CD4-positive, CD25-positive, alpha-beta regulatory T cell (primary cell): ENCODE measurements at places on chromosomes 2 and 18. TPM values are rescaled to one million over a fixed set of nuclear protein-coding genes. Genes with fewer than 3 reads are reported as not detected.

LCT gene
- polyA plus RNA-seq: not detected

FLACC1 gene
- polyA plus RNA-seq: 2.5 TPM

C2orf15 gene
- 2.1 TPM for polyA plus RNA-seq

TRMT61B gene
- 22.9 TPM for polyA plus RNA-seq

SP140 gene
- polyA plus RNA-seq: 32.6 TPM

MC5R gene
- not detected for polyA plus RNA-seq

EPB41L3 gene
- not detected for polyA plus RNA-seq

FBXO11 gene
- 6.5 TPM for polyA plus RNA-seq

ELAC1 gene
- 18.6 TPM for polyA plus RNA-seq

CNTNAP5 gene
- not detected for polyA plus RNA-seq

UGT1A4 gene
- polyA plus RNA-seq: not detected

CTAGE1 gene
- polyA plus RNA-seq: not detected

RGPD4 gene
- polyA plus RNA-seq: not detected

LYPD6B gene
- not detected for polyA plus RNA-seq

CDK15 gene
- polyA plus RNA-seq: not detected

C2orf78 gene
- polyA plus RNA-seq: not detected

GALNT5 gene
- 0.14 TPM for polyA plus RNA-seq

RNF149 gene
- 88.9 TPM for polyA plus RNA-seq

APOB gene
- not detected for polyA plus RNA-seq

BCL11A gene
- 0.18 TPM for polyA plus RNA-seq

MORN2 gene
- polyA plus RNA-seq: 4.5 TPM

LYG1 gene
- not detected for polyA plus RNA-seq

ST8SIA3 gene
- polyA plus RNA-seq: not detected

CYP27C1 gene
- polyA plus RNA-seq: not detected

RAMP1 gene
- not detected for polyA plus RNA-seq

LIMS4 gene
- 4.0 TPM for polyA plus RNA-seq

RHBDD1 gene
- 24.9 TPM for polyA plus RNA-seq

ZSWIM2 gene
- polyA plus RNA-seq: not detected

RETSAT gene
- 16.4 TPM for polyA plus RNA-seq

CCDC178 gene
- not detected for polyA plus RNA-seq

ACMSD gene
- polyA plus RNA-seq: not detected

SULT1C3 gene
- polyA plus RNA-seq: not detected

NR4A2 gene
- polyA plus RNA-seq: 14.4 TPM

IGFBP5 gene
- not detected for polyA plus RNA-seq

MEP1B gene
- not detected for polyA plus RNA-seq

PREPL gene
- 18.8 TPM for polyA plus RNA-seq
